GM10248 (cell line): ENCODE measurements at places on chromosomes 4 and X.
A peak's percentile ranks its signal among the peaks of the same experiment; 100 is the strongest.

DNA sequence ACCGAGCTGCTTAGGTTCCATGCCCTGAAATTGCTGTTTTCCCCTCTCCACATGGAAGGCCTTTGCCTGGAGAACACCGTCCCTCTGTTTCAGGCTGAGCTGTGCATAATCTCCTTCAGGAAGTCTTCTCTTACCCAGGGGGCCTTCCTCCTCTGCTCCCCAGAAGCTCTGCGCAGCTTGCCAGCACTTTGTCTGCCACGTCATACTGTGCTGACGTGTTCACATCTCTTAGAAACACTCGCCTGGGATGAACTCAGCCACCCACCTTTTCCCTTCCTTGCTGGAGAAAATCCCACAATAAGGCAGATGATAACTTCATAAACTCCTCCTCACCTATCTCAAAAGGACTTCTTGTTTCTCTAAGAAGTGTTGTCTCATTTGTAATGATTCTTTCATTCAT lies 110.7 kb downstream of the ARHGAP10 start:
- DNase-seq: no peak

DNA sequence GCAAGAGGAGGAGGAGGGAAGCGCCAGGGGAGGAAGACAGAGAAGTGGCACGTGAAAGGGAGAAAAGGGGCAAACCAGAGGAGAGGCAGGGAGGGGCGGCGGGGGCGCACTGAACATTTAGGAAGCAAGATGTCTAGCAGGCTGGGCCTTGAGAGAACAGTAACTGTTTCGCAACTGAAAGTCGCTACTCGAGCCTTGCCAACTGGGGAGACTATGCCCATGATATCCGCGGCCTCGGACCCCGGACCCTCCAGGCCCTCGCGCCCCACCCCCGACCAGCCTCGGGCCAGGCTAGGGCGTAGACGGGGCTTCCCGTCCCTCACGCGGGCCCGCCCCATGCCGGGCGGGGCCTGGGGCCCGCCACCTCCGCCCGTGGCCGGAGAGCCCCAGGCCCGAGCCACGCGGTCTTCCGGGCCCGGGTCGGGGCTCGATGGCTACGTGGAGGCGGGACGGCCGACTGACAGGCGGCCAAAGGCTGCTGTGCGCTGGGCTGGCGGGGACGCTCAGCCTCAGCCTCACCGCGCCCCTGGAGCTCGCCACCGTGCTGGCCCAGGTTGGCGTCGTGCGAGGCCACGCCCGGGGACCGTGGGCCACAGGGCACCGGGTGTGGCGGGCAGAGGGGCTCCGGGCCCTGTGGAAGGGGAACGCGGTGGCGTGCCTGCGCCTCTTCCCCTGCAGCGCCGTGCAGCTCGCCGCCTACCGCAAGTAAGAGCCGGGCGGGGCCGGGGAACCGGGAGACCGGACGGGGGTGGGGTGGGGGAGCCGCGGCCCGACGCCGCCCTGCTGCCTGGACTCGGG lies at the start of gene SLC25A43:
SLC25A43 (plus strand) TSS at position 363 of the 798 bp plus-strand sequence; CDS start at position 431, 68 bp downstream.
- DNase-seq: peak; percentile 82

DNA sequence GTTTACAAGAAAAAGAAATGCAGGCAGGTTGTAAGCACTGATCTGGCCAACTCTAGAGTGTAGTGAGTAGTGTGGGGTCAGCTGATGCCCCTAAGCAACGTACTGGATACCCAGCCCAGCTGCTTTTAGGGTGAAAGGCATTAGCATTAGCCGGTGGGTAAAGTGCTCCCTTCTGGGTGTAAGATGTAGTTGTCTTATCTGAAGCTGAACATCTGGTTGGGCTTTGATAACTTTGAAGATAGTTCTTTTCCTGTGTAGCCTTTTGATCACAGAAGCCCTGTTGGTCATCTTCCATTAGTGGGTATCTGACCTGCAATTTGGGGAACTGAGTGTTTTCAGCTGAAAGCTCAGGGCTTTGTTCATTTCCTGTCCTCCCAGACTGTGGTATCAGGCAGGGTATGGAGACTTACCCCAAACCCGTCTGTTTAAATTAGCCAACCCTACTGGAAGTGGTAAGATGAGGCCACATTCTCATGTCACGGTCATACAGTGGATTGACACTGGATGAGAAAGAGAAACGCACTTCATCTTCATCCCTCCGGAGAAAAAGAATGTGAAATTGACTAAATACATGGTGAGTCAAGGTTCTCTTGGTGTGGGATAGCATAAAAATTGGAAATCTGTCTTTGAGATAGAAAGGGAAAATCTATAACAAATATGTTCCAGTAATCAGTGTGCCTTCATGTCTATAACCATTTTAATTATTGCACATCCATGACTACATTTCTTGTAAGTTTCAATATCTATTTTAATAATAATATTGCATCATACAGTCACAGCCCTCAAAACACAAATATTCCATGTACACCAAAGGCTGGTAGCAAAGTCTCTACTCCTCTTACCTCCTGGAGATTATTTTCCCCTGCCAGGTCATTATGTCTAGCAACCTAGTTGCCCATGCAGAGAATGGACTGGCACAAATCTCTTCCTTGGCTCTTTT lies 8.7 kb downstream of the RHOH start:
- peak; percentile 51 for DNase-seq

- no peak for DNase-seq
These were observed 109.4 kb downstream of the GPM6A start for GRCh38 chr4:175702703-175703102.

DNA sequence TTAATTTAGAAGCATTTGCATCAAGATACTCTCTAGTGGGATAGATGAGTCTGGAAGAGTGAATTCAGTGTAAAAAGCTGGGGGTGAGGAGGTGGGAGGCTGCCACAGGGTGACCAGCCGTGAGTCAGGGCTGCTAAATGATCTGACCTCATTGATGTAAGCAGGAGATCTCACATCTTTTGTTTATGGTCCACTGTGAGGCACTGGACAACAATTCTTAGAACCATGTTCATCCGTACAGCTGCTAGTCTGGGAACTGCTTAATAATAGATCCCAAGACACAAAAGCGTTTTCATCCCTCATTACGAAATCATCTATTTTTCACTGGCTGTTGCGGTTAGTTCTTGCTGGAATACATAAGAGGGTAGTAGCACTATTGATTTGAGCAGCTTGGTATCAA lies 14.1 kb downstream of the KLF3 start:
- no peak for DNase-seq

- DNase-seq: no peak
These were observed 105.3 kb upstream of the TMEM150C start for GRCh38 chr4:82666970-82667665.

- DNase-seq: no peak
These were observed 30.8 kb downstream of the COMMD8 start for GRCh38 chr4:47432749-47433148.

GRCh38 chr4:15965325-15965724 lies 2.4 kb upstream of the FGFBP2 start:
- DNase-seq: no peak

- no peak for DNase-seq
These were observed 33.8 kb downstream of the TXK start for GRCh38 chr4:48100256-48100655.

DNA sequence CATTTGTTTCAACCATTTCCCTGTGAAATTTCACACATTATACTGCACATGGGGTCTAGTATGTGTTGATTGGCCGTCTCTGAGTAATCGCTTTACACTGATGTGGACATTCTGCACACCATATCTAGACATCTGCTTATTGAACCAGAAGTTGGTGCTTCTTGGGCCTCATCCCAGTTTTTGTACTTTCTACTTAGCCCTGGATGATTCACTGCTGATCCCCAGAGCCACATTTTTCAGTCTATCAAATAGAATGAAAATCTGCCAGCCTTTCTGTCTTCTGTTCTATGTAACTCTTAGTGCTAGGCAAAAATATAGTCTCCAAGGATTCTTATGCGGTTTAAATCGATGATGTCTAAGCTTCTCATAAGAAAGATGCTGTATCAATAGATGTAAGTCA lies 40.5 kb upstream of the RELL1 start:
- no peak for DNase-seq

GRCh38 chr4:168713253-168713652 lies 216.4 kb downstream of the PALLD start:
- DNase-seq: no peak

DNA sequence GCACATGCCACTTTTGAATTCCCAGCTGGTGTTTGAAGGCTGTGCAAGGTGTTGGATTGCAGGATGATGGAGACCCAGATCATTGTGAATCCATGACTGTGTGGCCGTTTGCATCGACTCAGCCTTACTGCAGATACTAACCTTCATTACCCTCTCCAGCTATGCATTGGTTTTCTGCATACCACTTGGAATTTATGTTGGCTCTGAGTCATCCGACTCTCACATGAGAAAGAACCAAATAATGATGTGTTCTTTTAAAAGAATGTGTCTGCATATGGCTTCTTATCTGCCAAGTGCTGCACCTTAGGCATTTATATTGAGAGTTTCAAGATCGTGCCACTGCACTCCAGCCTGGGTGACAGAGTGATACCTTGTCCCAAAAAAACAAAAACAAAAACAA lies 106.7 kb upstream of the PRKX start:
- no peak for DNase-seq

- no peak for DNase-seq
These were observed 46.5 kb downstream of the JAKMIP1 start for GRCh38 chr4:6153874-6154273.

- no peak for DNase-seq
These were observed 114.6 kb downstream of the TBCK start for GRCh38 chr4:106201373-106201772.

GRCh38 chrX:38970074-38970473 lies 168.8 kb downstream of the MID1IP1 start:
- DNase-seq: no peak

GRCh38 chr4:130468340-130468739 lies 1372.4 kb downstream of the C4orf33 start:
- no peak for DNase-seq

DNA sequence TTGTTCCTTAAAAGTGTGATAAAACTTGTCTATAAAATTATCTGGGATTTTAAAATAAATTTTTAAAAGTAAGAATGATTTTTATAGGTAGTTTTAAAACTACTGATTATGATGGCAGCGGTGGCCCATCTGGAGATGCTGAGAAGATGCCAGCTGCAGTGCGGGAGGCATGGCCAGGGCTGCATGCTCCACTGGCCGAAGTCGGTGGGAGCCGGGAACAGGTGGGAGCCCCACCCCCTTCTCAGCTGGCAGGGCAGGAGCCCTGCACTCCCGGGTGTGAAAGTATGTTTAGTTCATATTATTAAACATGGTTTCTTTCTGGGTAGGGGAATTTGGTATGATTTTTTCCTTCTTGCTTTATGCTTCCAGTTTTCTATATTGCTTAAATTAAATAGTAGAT lies 63.8 kb downstream of the CORIN start:
- no peak for DNase-seq

- DNase-seq: no peak
These were observed 103.8 kb downstream of the EFNB1 start for GRCh38 chrX:68932611-68933010.
